ENCODE measurements at places on chromosomes 16 and 17.
A peak's percentile ranks its signal among the peaks of the same experiment; 100 is the strongest.

DNA sequence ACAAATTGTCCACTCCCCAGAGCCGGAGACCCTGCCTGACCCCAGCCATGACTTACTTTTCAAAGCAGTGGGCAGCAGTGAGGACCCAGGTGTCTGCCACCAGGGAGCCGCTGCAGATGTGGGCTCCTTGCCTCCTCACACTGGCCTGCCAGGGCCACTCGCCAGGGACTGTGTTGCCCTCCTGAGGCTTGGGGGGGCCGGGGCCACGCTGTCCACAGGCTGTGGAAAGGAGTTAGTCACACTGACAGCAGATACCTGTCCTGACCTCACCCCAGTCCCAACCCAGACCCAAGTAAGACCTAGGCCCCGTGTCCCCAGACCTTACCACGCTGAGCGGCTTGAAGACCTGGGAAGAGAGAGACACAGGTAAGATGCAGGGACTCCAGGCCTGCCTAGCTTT lies 1.3 kb downstream of the PRSS53 start:
- DNase-seq = no peak

DNA sequence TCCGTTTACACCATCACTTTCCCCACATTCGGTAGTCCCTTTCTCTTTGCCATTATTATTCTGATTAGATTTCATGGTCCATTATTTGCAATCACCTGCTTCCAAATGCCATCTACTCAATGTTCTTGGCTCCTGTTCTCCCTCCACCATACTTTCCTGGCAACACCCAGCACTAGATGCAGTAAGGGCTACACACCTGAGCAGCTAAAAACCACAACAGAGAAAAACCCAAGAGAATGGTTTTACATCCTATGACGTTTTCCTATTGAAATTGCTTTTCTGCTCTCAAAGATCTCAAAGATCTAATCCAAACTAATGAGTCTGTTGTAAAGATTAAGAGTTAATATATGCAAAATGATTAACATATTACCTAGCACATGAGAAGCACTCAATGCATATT lies 441.3 kb downstream of the SHISA9 start:
- DNase-seq = no peak

GRCh38 chr17:488993-489757 lies 136.6 kb upstream of the RPH3AL start:
- no peak for DNase-seq

- no peak for DNase-seq
These were observed 19.8 kb downstream of the PAFAH1B1 start for GRCh38 chr17:2613089-2613808.

GRCh38 chr17:7114875-7115614 lies 423 bp upstream of the ASGR2 start:
- DNase-seq = no peak

GRCh38 chr17:79053251-79053925 lies 21.2 kb upstream of the ENGASE start:
- peak; percentile 21 for DNase-seq

DNA sequence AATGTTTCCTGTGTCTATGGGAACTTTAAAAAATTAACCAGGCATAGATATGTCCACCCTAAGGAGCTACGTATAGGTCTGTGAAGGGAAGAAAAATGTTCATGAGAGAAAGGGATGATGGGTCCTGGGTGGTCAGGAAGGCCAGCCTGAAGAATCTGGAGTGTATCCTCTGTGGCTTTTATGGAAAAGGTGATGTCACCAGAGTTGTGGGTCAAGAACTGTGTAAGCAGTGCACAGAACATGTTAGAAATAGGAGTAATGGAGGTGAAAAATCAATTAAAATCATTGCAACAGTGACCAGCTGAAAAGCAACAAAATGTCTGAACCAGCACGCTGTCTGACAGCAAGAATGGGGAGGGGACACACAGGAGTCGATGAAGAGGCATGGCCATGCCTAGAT lies 68.5 kb downstream of the USP31 start:
- DNase-seq = no peak

- DNase-seq = no peak
These were observed 205.1 kb upstream of the ELAC2 start for GRCh38 chr17:13222975-13223374.

DNA sequence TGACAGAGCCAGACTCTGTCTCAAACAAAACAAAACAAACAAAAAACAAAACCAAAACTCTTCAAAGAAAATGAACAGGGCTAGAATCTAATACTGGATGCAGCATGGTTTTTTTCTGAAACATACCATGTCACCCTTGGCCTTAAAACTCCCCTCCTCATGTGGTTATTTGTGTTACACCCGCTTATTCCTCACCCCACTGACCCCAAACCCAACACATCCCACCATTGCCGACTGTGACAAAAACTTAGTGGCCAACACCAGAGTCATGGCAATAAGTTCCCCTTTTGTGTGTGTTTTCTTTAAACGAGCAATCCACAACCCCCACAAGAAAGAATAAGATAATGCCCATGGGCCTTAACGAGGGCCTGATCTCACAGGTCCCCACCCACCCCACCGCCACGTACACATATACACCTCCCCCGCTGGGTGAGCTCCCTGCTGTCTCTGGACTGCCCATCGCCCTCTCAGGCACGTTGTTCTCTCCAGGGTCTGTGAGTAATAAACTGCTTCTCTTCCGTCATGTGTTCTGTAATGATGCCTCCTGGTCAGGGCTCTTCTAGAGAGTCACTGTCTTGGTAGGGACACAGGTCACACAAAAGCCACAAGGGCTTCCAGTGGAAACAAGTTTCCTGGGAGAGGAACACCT lies 16.8 kb upstream of the ENGASE start:
- DNase-seq = no peak

GRCh38 chr16:49278944-49279725 lies 2.5 kb downstream of the CBLN1 start:
- DNase-seq = no peak

GRCh38 chr17:79991924-79992648 lies 43.6 kb downstream of the TBC1D16 start:
- peak; percentile 45 for DNase-seq

DNA sequence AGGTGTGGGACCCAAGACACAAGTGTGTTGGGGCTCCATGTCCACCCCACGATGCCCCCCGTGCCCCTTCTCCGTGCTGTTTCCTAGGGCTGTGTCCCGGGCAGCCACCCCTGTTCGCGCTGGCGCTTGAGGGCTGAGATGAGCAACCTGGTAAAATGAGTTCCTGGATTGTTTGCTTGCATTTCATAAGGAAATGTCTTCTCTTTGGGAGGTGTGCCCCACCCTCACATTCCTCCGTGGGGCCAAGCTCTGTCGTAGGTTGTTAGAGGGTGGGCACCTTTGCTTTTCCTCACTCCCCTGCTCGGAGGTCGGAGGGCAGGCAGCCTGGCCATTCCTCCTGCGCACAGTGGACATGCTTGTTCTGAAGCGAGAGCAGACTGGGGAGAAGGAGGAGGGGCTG lies 171.3 kb upstream of the CHMP6 start:
- no peak for DNase-seq

DNA sequence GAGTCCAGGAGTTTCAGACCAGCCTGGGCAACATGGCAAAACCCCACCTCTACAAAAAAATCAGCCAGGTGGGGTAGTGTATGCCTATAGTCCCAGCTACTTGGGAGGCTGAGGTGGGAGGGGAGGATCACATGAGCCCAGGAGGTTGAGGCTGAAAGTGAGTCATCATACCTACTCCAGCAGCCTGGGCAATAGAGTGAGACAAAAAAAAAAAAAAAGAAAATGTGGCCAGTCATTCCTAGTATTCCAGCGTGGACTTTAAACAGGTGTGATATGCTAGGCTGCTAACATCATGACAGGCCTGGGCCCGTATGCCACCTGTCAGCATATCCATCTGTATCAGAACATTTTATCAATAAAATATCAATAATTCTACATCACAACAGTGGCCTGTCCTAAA lies 143.3 kb downstream of the AATF start:
- DNase-seq = no peak

GRCh38 chr17:39774047-39774446 lies 36.3 kb downstream of the GRB7 start:
- DNase-seq = no peak

- DNase-seq = no peak
These were observed 35.1 kb downstream of the SCNN1G start for GRCh38 chr16:23217646-23218045.

Measured in fibroblast of skin of right quadriceps (primary cell).